ENCODE measurements at places on chromosomes 7 and 10. TPM values are rescaled to one million over a fixed set of nuclear protein-coding genes. Genes with fewer than 3 reads are reported as not detected.

DNA sequence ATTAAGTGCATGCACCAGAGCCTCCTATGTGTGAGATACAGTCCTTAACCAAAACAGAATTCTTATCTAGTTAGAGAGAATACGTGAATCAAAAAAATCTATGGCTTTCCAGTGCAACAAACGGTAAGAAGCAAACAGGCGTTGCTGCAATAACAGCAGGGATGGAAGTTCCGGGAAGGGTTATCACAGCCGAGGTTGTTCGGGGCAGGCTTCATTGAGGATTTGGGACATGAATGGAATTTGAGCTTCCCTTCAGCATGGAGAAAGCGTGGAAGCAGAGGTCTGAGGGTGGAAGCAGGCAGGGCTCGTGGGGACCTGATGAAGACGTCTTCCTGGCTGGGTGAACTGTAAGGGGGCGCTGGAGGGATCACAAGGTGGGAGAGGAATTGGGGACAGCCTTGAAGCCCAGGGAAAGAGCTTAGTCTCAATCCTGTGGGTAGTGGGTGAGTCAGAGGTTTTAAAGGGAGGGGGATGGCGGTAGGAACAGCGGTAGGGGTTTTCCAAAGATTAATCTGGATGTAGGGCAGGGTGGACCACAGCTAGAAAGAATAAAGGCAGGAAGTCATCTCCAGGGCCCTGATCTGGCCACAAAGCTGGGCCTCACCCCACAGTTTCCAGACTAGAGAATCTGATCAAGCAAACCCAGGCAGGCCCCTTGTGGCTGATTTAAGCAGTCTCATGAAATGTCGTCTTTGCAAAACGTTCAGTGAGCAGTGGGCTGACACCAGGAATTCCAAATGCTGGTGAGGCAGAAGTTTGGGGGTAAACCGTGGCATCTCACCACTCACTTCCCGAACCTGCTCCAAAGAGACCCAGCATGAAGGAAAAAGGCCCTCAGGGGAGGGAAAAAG lies 65.1 kb downstream of the CALML3 start:
- no peak for DNase-seq

GRCh38 chr10:52870562-52870961 lies 98.0 kb upstream of the MBL2 start:
- no peak for DNase-seq

DNA sequence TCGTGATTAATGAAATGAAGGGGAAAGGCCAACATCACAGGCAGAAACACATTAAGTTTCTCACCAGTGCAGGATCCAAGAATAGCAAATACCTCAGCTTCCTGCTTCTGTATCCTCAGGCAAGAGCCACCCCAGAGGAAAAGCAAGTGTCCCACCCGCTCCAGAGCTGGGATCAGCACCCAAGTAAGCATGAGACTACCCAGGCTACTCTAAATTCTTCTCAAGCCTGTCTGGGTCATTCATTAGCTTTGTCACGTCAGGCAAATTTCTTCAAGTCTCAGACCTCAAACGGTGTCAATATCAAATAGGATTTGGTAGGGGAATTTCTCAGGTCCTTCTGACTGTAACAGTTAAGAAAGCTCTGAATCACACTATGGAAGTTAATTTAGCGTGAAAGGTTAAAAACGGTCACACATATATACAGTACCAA lies 59.0 kb downstream of the GNA12 start:
- DNase-seq = no peak

DNA sequence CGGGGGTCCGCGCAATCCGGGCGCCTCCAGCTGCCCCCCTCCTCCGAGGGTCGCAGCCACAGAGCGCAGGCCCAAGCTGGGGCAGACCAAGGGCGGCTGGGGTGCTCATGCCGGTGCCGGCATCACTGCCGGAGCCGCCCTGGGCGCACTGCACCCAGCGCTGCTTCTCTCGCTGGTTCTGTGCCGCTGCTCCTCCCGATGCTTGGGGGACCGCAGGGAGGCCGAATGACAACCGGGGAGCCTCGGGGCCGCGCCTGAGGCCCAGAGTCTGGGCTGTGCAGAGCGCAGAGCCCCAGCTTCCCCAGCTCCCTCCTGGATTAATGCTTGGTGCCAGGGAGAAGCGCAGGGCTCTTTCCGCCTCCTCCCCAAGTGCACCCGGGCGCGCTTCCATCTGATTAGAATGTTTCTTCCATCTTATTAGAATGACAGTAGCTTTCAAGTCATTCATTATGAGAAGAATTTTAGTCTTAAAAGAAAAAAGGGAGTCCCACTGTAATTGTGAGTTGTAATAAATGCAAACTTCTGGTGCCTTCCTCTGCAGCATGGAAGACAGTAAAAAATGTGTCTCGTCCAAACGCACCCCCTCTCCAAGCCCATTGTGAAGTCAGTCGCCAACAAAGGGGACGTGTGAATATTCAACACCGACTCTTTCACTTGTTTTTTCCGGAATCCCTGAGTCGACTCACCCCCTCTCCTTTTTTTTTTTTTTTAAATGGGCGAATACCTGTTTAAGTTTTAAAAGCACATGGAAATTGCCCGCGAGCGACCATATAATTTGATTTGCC lies 19.5 kb upstream of the PTF1A start:
- DNase-seq = no peak

DNA sequence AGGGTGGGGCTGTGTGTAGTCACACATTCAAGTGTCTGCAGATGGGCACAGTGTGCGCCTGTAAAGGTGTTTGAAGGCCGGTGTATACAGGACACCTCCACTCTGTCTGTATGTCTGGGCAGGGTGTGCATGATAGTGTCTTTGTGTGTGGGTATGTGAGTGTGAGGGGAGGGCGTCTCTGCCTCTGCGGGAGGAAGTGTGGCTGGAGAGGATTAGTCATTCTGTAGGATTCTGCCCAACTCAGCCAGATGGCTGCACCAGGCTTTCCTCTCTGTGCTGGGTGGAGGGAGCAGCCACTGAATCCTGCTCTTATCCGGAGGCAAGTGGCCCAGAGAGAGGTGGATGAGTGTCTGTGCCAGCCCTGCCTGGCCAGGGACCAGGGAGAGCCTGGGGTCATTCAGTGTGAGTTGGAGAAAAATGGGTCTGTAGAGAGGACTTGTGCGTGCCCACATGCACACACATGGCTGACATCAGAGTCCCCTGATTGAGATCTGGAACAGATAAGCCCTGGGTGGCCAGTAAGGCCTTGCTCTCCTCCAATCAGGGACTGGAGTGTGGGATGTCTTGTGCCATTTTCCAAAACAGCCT lies 1.7 kb downstream of the SFXN3 start:
- peak; percentile 67 for DNase-seq

DNA sequence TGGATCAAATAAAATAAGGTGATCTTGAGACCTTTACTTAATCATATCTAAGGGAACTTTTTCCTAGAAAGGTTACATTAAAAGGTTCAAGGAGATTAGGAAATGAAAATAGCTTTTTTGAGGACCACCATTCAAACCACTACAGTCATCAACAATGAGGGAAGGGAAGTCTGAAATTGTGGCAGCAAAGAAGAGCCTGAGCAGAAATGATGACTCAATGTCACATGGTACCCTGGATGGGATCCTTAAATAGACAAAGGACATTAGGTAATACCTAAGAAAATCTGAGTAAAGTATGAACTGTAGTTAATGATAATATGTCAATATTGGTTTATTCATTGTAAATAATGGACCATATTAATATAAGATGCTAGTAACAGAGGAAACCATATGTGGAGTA lies 236.0 kb downstream of the SEMA3D start:
- DNase-seq = no peak

DNA sequence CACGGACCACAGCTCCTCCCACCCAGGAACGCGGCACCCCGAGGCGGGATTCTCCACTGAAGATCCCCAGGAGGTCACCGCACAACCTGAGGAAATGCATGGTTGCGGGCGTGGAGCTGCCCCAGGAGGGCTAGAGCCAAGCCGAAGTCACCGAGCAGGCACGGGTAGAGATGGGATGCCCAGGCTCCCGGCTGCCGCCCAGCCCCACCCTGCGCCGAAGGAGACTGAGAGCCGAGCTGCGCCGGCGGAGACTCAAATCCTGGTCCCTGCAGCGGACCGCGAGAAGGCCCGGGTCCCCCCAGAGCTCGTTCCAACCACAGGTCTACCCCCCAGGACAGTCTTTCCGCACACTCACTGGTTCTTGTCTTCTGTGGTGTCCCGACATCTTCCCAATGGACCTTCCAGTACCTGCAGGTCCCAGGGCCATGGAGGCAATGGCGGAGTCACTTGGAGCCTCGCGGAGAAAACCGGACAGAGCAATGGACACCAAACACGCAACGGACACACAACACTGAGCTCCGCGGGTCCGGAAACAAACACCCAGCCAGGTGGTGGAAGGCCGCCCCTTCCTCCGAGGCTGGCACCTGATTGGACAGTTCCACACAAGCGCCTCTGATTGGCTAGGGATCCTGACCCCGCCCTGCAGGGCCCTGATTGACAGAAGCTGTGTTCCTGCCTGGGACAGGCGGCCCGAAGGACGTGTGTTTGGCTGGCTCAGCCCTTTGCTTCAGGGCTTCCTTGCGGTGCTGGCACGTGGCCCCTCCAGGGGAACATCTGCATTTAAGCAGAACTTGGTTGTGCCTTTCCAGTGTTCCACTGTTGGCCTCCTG lies 331.9 kb upstream of the NUPR2 start:
- DNase-seq = no peak

DNA sequence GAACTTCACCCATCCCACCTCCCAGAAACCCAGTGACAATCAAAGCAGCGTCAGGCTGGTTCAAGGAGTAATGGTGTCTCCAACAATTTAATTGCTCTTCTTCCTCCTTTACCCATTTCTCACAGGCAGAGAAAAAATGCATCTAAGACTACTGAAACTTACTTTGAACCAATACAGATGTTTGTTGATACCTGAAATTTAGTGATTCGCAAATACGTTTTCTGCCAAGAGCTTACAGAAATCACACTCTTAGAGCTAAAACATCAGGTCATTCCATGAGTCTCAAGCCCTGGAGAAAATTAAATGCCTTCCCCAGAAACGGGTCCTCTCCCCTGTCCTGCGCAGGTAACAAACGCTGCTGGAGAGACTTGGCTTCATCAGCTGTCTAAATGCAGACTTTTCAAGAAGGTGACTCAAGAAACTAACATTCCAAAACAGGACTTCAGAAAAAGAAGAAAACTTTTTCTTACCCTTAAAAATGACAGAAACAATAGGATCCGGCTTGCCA lies 443 bp downstream of the MYOF start:
- DNase-seq = no peak

- no peak for DNase-seq
These were observed 165.2 kb downstream of the AMPH start for GRCh38 chr7:38465956-38466355.

- no peak for DNase-seq
These were observed 8.2 kb upstream of the CLDN4 start for GRCh38 chr7:73822319-73823173.

Gene SFR1
- 13.0 TPM for total RNA-seq

Gene NPC1L1
- not detected for total RNA-seq

Gene CDHR1
- 0.29 TPM for total RNA-seq

DNA sequence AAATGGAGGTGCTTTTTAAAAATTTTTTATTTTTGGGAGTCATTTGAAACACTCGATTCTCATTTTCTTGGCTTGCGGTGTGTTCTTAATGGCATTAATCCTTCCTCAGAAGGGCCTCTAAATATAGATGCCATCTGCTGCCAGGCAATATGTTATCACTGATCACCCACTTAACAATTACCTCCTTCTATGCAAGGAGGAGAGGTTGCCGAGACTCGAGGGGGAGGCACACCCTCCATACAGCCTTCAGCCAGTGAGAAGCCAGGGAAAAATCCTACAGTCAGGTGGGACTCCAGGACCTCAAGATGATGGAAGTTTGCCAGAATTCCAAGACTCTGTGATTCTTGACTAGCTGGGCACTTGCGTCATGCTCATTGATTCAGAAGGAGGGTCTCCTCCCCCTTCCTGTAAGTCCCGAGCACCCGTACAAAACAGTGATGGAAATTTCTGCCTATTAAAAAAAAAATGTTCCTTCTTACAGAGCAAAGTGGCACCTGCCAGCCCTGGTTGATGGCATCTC lies 574.5 kb downstream of the TYW1 start:
- DNase-seq = no peak

DNA sequence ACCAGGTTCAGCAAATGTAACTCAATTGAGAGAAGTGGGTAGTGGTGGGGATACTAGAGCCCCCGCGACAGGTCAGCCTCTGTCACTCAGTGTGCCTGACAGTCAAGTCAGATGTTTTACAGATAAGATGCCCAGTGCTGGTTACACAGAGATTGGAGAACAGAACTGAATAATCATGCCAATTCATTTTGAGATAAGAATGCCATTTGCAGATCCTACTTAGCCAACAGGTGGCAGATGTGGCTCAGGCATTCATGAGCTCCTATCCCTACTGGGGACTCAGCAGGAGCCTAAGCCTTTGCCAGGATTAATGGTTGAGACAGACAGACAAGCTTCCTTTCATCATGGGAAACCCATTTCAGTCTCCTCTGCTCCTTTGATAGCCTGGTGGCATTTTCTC lies 137.8 kb downstream of the MAPK8 start:
- DNase-seq = no peak

DNA sequence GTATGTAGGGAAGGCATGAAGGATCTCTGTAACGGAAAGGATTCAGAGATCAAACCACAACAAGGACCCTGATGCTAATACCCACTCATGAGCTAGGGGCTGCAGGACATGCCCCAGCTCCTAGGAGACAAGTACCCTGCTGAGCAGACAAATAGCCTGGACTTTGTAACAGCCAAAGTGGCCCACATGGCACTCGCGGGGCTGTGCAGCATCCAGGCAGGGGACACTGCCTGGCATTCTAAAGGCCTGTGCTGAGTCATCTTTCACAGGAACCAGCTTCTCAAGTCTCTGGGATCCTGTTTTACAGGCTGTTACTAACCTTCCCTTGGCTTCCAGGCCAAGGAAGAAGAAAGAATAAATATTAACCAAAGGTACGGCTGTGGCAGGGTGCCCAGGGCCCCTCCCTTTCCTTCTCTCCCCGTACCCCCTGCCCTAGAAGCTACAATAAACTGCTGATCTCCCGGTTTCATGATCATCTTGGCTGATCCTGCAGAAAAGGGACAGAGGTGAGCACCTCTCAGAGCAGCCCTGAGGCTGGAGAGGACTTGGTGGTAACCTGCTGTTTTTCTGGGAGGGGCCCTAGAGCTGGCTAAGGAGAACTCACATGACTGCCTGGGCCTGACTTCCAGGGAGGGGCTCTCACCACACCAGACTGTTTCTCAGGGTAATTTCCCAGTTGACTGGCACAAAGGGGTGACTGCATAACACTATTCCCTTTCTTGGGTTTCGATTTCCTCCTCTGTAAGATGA lies 4.2 kb upstream of the RPEL1 start:
- DNase-seq = no peak

Gene C10orf53
- total RNA-seq = not detected

- no peak for DNase-seq
These were observed 756.7 kb downstream of the KCNMA1 start for GRCh38 chr10:76880931-76881330.

Gene PNLIPRP2
- not detected for total RNA-seq

Gene RGS10
- total RNA-seq = 166 TPM

Data from activated CD8-positive, alpha-beta T cell treated with anti-CD3 and anti-CD28 coated beads, Interleukin-2, amount 10 ng/mL, durations not matched to agents 7 days and 5 days (primary cell).